Endothelial cell (in vitro differentiated cells): ENCODE measurements at places on chromosomes 11 and 22. TPM values are rescaled to one million over a fixed set of nuclear protein-coding genes. Genes with fewer than 3 reads are reported as not detected.

The GLYATL2 gene
- 0.62 TPM for total RNA-seq

The ISX gene
- total RNA-seq: not detected

DNA sequence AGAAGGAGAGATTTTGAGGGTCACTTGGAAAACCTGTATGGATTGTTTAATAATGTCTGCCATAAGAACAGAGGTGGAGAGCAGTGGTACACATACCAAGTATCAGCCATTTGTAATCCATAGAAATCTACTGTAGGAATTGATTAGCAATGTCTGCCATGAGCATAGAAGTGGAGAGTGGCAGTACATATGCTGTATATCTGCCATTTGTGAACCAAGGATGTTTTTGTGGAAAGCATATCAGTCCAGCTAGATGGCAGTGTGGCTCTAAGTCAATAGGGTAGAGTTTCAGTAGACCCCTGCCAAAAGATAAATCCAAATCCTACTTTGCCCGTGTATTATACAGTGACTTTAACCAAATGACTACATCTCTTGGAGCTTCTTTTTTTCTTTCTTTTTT, 82.9 kb upstream of the SEZ6L start:
- DNase-seq: no peak

- no peak for DNase-seq
These were observed 74.0 kb downstream of the RCN1 start for GRCh38 chr11:32164836-32165235.

DNA sequence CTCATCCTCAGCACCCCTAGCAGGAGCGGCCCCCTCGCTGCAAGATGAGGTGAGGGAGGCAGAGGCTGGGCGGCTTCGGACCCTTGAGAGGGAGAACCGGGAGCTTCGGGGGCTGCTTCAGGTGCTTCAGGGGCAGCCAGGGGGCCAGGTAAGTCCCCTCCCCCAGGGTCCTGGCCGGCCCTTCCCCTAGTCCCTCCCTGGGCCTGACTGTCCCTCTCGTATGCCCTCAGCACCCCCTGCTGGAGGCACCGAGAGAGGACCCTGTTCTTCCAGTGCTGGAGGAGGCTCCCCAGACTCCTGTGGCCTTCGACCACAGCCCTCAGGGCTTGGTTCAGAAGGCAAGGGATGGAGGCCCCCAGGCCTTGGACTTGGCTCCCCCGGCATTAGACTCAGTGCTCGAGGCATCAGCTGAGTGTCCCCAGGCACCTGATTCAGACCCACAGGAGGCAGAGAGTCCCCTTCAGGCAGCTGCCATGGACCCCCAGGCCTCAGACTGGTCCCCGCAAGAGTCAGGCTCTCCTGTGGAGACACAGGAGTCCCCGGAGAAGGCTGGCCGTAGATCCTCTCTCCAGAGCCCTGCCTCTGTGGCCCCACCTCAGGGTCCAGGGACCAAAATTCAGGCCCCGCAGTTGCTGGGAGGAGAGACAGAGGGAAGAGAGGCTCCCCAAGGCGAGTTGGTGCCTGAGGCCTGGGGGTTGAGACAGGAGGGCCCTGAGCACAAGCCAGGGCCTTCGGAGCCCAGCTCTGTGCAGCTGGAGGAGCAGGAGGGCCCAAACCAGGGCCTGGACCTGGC, 4.0 kb downstream of the CCDC88B start:
- no peak for DNase-seq

DNA sequence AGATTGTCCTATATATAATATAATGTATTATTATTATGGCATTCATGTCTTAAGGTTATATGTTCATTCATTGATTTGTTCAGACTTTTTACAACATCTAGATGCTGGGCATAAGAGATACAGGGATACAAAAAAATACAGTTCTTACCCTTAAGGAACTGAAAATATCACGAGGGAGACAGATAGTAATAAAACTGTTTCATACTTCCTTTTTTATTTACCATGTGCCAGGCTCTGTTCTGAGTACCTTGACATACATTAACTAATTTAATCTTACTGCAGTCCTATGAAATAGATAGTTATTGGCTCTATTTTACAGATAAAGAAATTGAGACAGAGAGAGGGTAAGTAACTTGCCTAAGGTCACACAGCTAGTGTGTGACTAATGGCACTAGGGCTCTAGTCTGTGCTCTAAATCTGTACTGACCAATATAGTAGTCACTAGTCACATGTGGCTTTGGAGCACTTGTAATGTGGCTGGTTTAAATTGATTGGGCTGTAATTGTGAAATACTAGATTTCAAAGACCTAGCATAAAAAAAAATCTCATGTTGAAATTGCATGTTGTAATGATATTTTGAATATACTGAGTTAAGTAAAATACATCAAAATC, 21.3 kb downstream of the TRIM44 start:
- no peak for DNase-seq
